ENCODE measurements at places on chromosomes 7 and 10.

DNA sequence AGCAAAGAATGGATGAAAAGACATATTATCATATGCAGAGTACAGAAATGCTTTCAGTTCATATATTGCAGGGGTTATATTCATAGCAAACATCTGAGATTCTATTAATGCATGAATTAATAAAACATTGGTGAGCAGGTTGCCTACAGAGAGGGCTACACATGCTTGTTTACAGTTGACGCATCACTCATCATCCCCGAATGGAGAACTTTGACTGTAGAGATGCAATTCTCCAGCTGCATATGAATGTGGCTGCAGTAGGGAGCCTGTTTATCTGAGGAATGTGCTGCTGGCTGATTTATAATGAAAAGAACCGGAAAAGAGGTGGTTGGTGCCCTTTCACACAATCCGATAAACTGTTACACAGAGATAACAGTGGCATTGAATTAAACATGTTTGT is 116.5 kb downstream of the GRM3 start:
- DNase-seq, result no peak

DNA sequence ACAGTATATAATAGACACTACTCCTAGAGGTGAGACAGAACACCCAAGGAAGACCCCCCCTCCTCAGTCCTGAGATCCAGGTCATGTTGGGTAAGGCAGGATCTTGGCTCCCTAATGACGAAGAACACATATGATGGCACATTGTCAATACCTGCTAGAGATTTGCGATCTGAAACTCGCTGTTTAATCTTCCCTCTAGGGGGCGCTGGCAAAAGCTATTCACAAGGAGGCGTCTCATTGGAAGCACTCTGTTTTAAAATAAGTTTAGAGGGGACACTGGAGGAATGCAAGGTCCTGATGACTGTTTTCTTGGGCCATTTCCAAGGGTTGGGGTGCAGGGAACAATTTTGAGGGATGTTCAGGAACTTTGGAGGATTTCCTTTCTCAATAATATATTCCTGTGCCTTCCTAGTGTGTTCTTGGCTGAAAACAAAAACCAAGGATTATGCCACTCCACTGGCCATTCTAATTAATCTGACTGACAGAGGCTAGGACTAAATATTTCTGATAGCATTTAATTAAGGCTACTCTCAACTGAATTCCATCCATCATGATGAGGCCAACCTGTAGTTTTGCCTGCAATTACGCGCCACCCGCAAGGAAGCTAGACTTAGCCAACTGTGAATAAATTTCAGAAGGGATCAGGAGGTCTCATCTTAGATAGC is 1013.8 kb upstream of the MBL2 start:
- DNase-seq, result no peak

DNA sequence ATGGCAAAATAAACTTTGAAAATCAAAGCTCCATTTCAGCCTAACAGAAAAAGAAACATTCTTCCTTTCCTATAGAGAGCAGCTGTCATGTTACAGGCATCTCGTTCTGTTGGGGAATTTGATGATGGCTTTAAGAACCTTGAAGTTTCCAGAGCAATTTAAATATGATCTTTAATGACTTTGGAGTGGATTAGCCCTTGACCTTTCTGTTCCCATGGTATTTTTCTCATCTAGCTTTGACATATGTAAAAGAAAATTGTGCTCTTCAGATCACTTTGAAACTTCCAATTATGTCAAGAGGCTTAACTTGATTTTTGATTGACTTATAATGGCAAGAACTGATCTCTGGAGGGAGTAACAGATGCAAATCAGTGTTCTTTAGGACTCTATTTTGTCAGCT is 157.6 kb upstream of the SEMA3E start:
- no peak for DNase-seq

DNA sequence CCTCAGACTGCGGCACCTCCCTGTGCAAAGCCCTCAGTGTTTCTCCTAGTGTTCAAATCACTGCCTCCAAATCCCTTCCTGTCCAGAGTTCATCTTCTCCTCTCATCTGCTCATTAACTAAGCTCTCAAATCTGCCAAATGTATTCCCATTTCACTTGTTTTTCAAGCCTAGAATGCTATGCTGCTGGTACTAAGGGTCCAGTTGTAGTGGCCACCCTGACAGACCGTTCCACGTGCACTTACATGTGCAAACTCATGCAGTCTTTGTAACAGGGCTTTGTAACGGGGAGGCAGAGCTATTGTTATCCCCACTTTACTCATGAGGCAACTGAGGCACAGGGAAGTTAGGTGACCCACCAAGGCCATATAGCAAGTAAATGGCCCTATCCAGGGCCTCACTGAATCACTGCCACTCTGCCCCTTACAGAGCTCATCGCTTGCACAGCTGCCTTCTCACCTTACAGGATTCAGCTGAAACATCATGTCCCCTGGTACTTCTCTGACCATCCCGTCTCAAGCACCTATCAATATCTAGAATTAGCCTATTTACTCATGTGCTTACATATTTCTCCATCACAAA is 153.0 kb upstream of the PDE1C start:
- DNase-seq, result no peak

GRCh38 chr10:127090138-127090537 is 106.3 kb downstream of the INSYN2A start:
- no peak for DNase-seq

DNA sequence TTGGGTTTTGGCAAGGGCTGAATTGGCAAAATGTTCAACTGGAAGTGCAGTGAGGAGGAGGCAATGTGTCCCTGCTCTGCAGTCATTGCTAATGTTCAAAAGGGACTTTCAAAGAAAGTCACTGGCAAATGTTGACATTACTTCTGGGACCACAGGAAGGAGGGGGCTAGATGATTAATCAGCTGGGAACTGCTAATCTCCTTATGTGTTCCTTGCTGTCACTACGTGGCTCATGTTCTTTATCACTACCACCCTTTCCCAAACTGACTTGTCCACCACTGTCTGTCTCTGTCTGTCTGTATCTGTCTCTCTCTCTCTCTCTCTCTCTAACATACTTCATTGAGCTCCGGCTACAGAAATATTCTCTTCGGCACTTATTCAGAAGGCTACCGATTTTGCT is 86.9 kb upstream of the MTPN start:
- DNase-seq, result no peak

DNA sequence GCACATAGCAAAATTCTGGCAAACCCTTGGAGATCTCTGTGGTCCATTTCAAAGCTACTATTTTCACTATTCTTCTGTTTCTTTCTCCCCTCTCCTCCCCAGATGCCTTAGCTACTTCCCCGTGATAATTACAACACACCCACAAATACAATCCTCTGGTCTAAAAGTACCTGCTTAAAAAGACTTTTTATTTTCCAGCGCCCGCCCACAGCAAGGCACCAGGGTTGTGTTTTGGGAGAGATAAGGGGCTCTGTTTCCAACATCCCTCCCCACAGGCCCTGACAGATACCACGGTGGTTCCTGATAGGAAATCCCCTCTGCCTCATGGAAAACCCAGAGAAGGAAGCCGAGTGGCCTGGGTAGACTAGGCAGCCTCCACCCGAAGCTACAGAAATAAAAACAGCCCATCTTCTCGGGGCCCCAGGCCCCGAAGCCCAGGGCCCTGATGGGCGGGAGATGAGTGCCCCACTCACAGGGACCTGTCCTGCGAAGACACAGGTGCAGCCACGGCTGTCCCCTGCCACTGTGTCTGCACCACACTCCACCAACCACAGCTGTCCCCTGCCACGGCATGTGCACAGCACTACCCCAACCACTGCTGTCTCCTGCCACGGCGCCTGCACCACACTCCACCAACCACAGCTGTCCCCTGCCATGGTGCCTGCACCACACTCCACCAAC is 19.7 kb downstream of the CALML5 start:
- no peak for DNase-seq

- peak; percentile 78 for DNase-seq
Observed at GRCh38 chr10:62048919-62049623, 147.6 kb downstream of the ARID5B start.

DNA sequence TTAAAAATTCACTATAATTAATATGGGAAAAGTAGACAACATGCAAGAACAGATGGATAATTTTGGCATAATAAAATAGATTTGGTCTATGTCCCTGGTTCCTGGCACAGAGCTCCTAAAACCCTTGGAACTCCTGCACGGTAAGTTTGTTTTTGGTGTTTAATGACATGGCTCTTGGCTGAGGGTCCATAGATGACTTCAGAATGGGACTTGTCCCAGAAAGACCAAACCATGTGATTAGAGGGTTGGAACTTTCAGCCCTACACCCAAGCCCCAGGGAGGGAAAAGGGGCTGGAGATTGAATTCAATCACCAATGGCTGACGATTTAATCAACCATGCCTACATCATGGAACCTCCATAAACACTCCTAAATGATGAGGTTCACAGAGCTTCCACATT is 12.6 kb upstream of the GSDME start:
- DNase-seq, result no peak

- DNase-seq, result no peak
Observed at GRCh38 chr7:38276096-38276877, 2.9 kb upstream of the TARP start.

GRCh38 chr7:82699773-82700186 is 256.2 kb upstream of the CACNA2D1 start:
- DNase-seq, result peak; percentile 69

- no peak for DNase-seq
Observed at GRCh38 chr10:123857616-123858015, 34.0 kb downstream of the CPXM2 start.

DNA sequence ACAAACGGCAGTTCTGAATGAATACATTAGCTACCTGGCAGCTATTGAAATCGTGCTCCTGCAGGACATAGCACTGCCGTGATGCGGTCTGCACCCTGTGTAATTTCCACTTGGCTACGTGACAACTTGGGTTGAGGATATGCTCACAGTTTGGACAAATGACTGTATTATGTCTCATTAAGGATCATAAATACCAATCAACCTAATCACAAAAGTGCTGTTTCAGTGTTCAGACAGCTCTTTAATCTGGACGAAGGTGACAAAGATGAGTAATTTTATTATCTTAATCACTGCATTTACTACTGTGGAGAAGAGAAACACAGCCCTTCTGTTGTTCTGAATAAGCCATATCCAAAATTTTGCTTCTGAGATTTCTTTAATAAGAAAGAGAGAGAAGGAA is 210.8 kb upstream of the PFKP start:
- DNase-seq, result no peak

GRCh38 chr10:73639286-73639685 is 2.0 kb downstream of the MYOZ1 start:
- no peak for DNase-seq

DNA sequence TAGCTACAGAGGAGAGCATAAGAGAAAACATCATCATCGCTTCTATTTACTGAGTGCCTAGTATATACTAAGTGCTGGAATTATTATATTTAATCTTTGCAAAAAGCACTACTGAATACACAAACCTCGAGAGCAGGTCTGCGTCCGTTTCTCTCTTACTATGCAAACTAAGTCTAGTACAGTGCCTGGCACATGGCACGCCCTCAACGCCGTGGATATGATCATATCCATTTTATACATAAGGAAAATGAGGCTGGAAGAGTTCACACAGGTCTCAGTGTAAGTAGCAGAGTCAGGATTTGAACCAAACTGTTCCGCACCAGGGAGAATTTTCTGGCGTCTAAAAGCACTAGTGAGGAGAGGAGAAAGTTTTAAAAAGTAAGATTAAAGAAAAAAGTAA is 17.6 kb downstream of the MXI1 start:
- DNase-seq, result no peak

DNA sequence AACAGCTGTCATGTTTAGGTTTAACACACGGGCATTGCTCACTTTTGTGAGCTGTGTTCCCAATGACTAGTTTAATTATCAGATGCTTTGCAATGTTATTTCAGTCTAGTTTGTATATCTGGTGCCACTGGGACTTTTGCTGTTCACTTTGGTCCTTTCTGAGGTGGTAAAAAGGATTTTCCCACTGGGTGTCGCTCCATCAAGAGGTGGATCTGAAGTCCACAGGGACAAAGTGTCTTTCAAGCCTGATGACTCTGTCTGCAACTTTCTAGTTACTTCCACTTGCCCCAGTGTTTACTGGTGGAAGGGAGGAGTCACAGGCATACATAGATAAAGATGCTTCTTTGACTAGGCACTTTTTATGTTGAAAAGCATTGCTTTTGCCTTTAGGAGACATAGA is 242.2 kb downstream of the HGF start:
- DNase-seq, result no peak

- DNase-seq, result no peak
Observed at GRCh38 chr10:9656996-9657395, 1360.7 kb upstream of the CELF2 start.

- DNase-seq, result no peak
Observed at GRCh38 chr10:28849821-28850220, 172.5 kb downstream of the BAMBI start.

GRCh38 chr10:3805791-3806461 is 20.9 kb upstream of the KLF6 start:
- no peak for DNase-seq

- no peak for DNase-seq
Observed at GRCh38 chr10:93173967-93174845, 100.5 kb downstream of the CYP26A1 start.

GRCh38 chr10:57338823-57339558 is 928.7 kb downstream of the IPMK start:
- DNase-seq, result peak; percentile 43

DNA sequence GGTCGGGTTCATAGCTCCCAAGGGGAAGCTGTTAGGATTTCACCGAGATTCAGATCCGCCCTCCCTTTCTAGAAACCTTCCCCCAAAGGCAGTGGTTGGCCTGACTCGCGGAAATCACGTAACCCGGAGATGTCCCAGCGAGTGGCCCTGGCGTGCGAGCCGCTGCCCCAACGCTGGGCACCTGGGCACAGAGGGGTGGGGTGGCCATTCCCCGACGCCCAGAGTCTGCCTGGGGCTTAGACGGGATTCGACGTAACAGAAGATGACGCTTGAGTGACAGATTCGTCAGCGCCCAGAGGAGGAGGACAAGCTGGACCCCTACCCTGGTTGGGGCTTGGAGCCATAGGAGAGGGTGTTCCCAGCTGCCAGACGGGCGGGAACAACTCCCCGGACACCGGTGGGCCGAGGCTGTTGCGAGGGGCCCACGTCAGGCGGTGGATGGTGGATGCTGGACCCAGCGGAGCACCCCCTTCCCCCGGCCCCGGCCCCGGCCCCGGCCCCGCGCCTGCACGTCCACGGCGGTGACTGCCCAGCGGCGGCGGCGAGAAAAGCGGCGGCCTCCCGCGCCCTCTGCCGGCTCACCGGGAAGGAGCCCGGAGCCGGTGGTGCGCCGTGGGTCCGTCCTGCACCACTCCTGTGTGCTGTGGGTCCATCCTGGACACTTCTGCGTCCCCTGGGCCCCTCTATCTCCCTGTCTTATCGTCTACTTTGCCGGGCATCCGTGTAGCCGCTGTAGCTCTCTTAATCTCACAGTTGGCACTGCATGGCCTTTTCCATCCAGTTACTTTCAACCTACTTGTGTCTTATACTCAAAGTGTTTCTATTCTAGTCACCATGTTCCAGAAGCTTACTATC is 35.4 kb upstream of the KNDC1 start:
- no peak for DNase-seq

GRCh38 chr10:131928248-131929095 is 27.7 kb downstream of the PPP2R2D start:
- no peak for DNase-seq

DNA sequence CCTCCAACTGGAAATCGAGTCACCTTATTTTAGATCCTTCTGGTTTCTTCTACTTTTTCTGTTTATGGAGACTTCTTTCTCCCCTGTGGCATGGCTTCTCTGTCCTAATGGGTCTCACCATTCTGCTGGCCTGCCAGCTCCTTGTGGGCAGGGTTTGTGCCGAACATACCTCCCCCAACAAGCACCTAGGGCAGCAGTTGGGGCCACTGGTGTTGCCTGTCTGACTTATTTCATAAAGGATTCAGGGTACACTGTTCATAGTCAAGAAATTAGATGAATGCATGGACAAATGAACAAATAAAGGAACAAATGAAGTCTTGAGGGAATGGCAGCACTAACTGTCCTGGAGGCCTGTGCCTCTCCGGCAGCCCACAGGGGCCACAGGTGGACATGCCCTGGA is 55.6 kb upstream of the DOCK1 start:
- DNase-seq, result no peak

All from astrocyte of the cerebellum (primary cell).